ENCODE measurements at places on chromosomes 11 and 22. TPM values are rescaled to one million over a fixed set of nuclear protein-coding genes. Genes with fewer than 3 reads are reported as not detected.

DSCAML1 gene
- total RNA-seq: 0.03 TPM

GAS2L1 gene
- total RNA-seq: 22.5 TPM

TEX12 gene
- total RNA-seq: not detected

OR6T1 gene
- total RNA-seq: not detected

BBS1 gene
- 16.8 TPM for total RNA-seq

TSPAN32 gene
- total RNA-seq: 50.1 TPM

CFAP300 gene
- total RNA-seq: not detected

MPZL3 gene
- total RNA-seq: 34.9 TPM

HOATZ gene
- total RNA-seq: not detected

PGR gene
- not detected for total RNA-seq

- H3K4me3 ChIP-seq: no peak overlapping the region
- H3K27ac ChIP-seq: no peak overlapping the region
- no peaks in the 10 kb centered on the region for H3K36me3 ChIP-seq
Measured at GRCh38 chr22:44823806-44824205, 71.4 kb downstream of the ARHGAP8 start.

DNA sequence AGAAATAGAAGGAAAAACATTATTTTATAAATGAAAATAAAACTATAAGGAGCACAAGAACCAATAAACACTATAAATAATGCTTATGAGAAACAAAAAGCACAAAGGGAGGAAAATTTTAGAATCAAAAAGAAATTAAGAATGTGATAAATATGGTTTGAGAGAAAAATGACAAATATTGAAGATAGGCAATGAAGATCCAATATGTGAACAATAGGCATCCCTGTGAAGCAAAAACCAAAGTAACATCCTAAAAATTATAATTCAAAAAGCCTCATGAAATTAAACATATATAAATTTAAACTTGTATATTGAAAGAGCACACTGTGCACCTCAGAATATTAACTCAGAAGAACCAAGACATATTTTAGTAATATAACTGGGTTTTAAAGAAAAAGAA is 216.2 kb downstream of the GRIK4 start:
- no peaks in the 10 kb centered on the region for H3K36me3 ChIP-seq
- H3K27ac ChIP-seq: no peak overlapping the region
- peaks cover 4% of the 10 kb centered on the region for H3K27me3 ChIP-seq
- H3K4me3 ChIP-seq: no peak overlapping the region

DNA sequence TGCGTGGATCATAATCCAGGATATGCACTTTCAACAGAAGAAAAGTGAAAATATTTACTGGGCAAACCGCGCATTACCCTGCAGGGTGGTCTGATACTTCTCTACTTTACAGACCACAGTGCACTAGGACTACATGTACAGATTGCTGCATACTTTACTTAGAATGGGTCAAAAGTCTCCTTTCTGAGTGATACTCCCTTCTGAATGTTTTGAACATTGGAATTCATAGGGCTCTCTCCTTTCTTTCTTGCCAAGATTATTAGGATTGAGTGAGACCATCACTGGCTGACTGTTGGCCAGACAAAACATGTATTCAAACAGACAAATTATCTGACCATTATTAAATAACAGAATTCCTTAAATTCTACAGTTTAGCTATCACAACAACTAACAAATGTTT is 6.6 kb upstream of the FIBIN start:
- no peak for DNase-seq
- H3K36me3 ChIP-seq: no peaks in the 10 kb centered on the region
- no peaks in the 10 kb centered on the region for H3K4me1 ChIP-seq
- H3K27me3 ChIP-seq: no peaks in the 10 kb centered on the region
- H3K27ac ChIP-seq: no peak overlapping the region
- no peak overlapping the region for H3K4me3 ChIP-seq

DNA sequence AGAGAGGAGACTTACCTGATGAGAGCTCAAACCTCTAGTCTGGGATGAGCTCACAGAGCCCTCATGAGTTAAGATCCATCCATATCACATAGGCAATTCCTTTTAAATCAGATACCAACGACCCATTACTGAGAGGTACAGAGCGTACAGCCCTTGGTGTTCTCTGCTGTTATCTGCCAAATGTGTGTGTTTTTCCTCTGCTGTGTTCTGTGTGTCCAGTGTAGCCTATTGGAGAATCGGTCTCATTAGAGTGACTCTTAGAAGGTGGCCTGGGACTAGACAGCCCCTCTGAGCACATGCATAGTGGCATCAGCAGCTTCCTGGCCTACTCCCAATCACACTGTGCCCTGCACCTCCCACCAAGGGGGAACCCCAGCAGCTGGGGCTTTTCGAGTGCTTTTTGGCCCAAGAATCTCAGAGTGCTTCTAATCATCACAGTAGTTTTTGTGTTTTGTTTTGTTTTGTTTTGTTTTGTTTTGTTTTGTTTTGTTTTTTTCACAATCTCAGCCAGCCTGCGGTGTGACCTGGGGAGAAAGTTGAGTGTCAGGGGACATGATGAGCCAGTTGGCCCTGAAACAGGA is 25.4 kb downstream of the TP53AIP1 start:
- DNase-seq: no peak
- peaks cover 3% of the 10 kb centered on the region for H3K4me1 ChIP-seq
- H3K27me3 ChIP-seq: peaks cover 14% of the 10 kb centered on the region
- no peaks in the 10 kb centered on the region for H3K36me3 ChIP-seq
- H3K27ac ChIP-seq: no peak overlapping the region
- no peak overlapping the region for H3K4me3 ChIP-seq

- H3K36me3 ChIP-seq: no peaks in the 10 kb centered on the region
- H3K27me3 ChIP-seq: peaks cover 1% of the 10 kb centered on the region
- DNase-seq: no peak
- H3K27ac ChIP-seq: no peak overlapping the region
Measured at GRCh38 chr11:95531116-95531515, 258.5 kb downstream of the FAM76B start.

DNA sequence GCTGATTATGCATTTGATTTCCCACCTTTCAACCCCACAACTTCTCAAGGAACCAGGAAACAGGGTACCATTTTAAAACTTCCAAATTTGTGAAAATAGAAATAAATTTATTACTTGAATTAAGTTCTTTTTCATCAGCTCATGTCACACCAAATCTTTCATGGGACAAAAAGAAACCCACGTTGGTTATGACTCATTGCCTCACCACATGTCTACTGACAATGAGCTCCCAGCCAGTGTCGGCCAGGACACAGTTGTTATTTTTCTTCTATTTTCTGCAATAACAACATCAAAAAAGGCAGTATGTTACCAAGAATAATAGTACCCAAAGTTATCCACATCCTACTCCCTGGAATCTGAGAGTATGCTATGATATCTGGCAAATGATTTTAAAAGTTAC is 17.3 kb downstream of the MS4A6A start:
- H3K27ac ChIP-seq: no peak overlapping the region
- DNase-seq: no peak
- H3K36me3 ChIP-seq: no peaks in the 10 kb centered on the region
- no peak overlapping the region for H3K4me3 ChIP-seq
- peaks cover 8% of the 10 kb centered on the region for H3K4me1 ChIP-seq
- peaks cover 5% of the 10 kb centered on the region for H3K27me3 ChIP-seq

- H3K4me3 ChIP-seq: no peak overlapping the region
- no peak overlapping the region for H3K27ac ChIP-seq
- no peaks in the 10 kb centered on the region for H3K36me3 ChIP-seq
- DNase-seq: no peak
- no peaks in the 10 kb centered on the region for H3K27me3 ChIP-seq
- H3K4me1 ChIP-seq: no peaks in the 10 kb centered on the region
Measured at GRCh38 chr11:91129596-91129995, 906.7 kb upstream of the CHORDC1 start.

GRCh38 chr11:27390318-27391295 is 27.6 kb upstream of the CCDC34 start:
- no peak for DNase-seq
- H3K27ac ChIP-seq: no peak overlapping the region
- H3K4me3 ChIP-seq: no peak overlapping the region
- H3K27me3 ChIP-seq: no peaks in the 10 kb centered on the region
- H3K36me3 ChIP-seq: no peaks in the 10 kb centered on the region

DNA sequence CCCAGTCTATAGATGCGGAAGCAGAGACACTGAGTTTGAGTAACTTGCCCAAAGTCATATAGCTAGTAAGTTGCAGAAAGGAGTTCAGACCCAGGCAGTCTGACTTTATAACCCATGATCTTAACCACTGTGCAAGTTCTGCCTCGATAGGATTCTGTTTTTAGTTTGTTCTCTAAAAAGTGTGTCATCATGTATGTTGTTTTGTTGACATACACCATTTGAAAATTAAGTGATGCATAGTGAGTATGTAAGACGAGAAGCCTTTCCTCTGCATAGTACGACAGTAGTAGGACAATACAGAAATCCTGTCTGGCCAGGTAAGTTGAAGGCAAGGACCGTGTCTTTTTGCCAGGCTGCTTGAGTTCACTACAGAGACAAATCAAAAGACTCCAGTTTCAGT is 3.3 kb downstream of the ZC3H12C start:
- peaks cover 17% of the 10 kb centered on the region for H3K4me1 ChIP-seq
- H3K4me3 ChIP-seq: no peak overlapping the region

- H3K4me3 ChIP-seq: no peak overlapping the region
- H3K27me3 ChIP-seq: peaks cover 4% of the 10 kb centered on the region
- no peaks in the 10 kb centered on the region for H3K4me1 ChIP-seq
- no peaks in the 10 kb centered on the region for H3K36me3 ChIP-seq
Measured at GRCh38 chr22:27780161-27780575, 21.4 kb downstream of the MN1 start.

- H3K27ac ChIP-seq: no peak overlapping the region
- H3K27me3 ChIP-seq: no peaks in the 10 kb centered on the region
- peaks cover 28% of the 10 kb centered on the region for H3K36me3 ChIP-seq
- DNase-seq: no peak
Measured at GRCh38 chr11:64898076-64898445, 18.9 kb downstream of the ATG2A start.

- no peak overlapping the region for H3K4me3 ChIP-seq
- no peaks in the 10 kb centered on the region for H3K4me1 ChIP-seq
- no peak for DNase-seq
Measured at GRCh38 chr11:70577258-70577603, 178.9 kb downstream of the CTTN start.

GRCh38 chr11:115929618-115930129 is 425.5 kb upstream of the CADM1 start:
- peaks cover 7% of the 10 kb centered on the region for H3K4me1 ChIP-seq
- no peak overlapping the region for H3K4me3 ChIP-seq
- H3K27me3 ChIP-seq: no peaks in the 10 kb centered on the region
- H3K27ac ChIP-seq: no peak overlapping the region
- no peaks in the 10 kb centered on the region for H3K36me3 ChIP-seq

GRCh38 chr11:85774256-85775101 is 36.5 kb downstream of the SYTL2 start:
- H3K27me3 ChIP-seq: no peaks in the 10 kb centered on the region
- no peak for DNase-seq
- H3K4me3 ChIP-seq: no peak overlapping the region
- peaks cover 27% of the 10 kb centered on the region for H3K4me1 ChIP-seq
- H3K36me3 ChIP-seq: peaks cover 23% of the 10 kb centered on the region
- H3K27ac ChIP-seq: no peak overlapping the region

DNA sequence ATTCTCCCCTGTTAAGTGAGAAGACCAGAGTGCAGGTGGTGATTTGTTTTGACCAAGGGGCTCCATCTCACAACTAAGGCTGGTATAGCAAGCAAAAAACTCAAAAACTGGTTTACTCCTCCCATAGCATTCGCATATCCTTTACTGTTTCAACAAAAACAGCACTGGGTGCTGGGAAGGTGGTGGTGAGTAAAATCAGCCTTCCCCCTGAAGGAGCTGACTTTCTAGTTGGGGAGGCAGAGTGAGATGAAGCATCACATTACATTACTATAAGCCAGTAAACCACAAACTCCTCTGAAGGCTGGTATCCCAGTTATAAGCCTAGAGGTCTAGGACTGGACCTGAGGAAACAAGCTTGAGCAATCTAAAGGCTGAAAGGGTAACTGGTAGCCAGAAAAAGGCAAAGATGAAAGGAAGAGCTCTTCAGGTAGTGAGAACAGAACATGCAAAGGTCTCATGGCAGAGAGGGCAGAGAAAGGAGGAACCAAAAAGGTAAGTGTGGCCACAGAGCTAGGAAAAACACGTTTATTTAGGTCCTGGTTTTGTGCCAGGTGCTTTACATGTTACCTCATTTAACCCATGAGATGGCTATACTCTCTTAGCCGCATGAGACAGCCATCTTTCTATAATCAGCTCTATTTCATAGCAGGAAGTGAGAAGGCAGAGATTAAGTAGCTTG is 22.3 kb downstream of the TMEM123 start:
- H3K4me3 ChIP-seq: no peak overlapping the region
- H3K4me1 ChIP-seq: peaks cover 36% of the 10 kb centered on the region
- H3K27ac ChIP-seq: peak overlapping the region; percentile 61
- H3K36me3 ChIP-seq: peaks cover 75% of the 10 kb centered on the region
- H3K27me3 ChIP-seq: no peaks in the 10 kb centered on the region
- DNase-seq: no peak

- no peaks in the 10 kb centered on the region for H3K36me3 ChIP-seq
- no peak overlapping the region for H3K4me3 ChIP-seq
- no peaks in the 10 kb centered on the region for H3K4me1 ChIP-seq
- no peak for DNase-seq
Measured at GRCh38 chr11:131663405-131664200, 293.2 kb downstream of the NTM start.

DNA sequence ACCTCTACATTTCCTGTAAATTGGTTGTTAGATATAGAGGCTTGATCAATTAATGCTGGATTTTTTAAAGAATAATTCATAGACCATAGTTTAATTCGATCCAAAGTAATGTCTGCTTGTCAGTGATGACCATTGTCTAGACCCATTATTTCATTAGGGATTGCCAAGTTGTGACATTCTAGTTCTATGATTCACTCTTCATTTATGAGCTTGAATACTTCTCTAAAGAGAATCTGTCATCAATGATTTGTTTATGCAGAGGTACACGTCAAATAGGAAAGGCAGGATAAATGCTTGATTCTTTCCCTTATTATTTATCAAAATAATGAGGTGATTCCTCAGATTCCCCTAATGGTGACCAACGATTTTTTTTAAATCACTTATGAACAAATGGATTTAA is 24.0 kb upstream of the ROBO3 start:
- H3K4me1 ChIP-seq: peaks cover 20% of the 10 kb centered on the region
- no peaks in the 10 kb centered on the region for H3K36me3 ChIP-seq
- no peak overlapping the region for H3K4me3 ChIP-seq
- H3K27me3 ChIP-seq: peaks cover 82% of the 10 kb centered on the region
- no peak overlapping the region for H3K27ac ChIP-seq

DNA sequence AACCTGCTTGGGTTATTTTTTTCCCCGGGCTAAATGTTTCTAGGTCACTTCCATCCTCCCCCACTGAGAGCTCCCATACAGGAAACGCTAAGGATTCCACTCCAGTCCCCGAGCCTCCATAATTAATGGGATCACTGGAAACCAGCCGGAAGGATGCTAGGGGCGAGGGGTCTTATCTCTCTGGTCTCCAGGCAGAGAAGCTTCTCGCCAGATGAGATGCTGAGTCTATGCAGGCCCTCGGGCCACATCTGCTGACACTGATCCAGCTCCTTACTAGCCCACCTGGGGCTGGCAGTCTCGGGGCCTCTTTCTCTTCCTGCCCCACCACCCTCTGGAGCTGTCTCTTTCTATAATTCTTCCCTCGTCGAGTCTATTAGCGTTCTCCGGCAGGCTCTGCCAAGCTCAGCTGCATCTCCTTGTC is 125.9 kb upstream of the SYT13 start:
- H3K36me3 ChIP-seq: no peaks in the 10 kb centered on the region
- no peak overlapping the region for H3K27ac ChIP-seq
- H3K4me1 ChIP-seq: no peaks in the 10 kb centered on the region
- no peak for DNase-seq
